ENCODE measurements at places on chromosomes 4 and X. TPM values are rescaled to one million over a fixed set of nuclear protein-coding genes. Genes with fewer than 3 reads are reported as not detected.

- DNase-seq = no peak
These were observed 2.4 kb downstream of the CXXC4 start for GRCh38 chr4:104492183-104492771.

DNA sequence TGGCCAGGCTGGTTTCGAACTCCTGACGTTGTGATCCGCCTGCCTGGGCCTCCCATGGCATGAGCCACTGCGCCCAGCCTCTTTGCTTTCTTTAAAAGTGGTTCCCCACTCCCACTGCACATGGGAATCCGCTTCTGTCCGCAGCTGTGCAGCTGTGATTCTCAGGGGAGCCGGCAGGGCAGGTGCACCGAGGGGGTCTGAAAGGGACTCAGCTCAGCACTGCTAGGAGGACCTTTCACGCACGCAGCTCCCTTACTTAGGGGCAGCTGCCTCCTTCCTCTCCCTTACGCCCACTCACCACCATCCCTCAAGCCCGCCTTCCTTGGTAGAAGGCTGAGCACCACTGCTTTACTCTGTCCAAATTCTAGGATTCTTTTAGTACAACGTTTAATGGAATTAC lies 40.4 kb upstream of the CYP4V2 start:
- DNase-seq = peak; percentile 64

GRCh38 chr4:174650711-174651355 lies 128.5 kb upstream of the HPGD start:
- DNase-seq = no peak

IL2 gene
- not detected for total RNA-seq

DNA sequence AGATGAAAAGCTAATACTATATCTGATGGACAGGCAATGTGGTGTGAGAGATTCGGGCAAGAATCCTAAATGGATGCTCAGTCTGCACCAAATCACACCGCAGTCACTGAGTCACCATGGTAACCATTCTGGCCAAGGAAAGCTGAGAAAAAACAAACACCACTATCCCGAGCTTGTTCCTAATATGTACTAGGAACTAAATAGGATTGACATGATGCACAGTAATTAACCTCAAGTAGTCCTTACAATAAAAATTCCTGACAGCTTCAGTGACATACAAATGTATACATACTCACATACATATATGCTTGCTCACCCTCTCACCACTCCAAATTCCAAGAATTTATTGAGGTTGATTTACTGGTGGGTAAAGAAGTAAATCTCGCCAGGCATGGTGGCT lies 1.1 kb upstream of the RAB40A start:
- DNase-seq = no peak

RBM46 gene
- total RNA-seq = not detected

MAGEB2 gene
- not detected for total RNA-seq

DNA sequence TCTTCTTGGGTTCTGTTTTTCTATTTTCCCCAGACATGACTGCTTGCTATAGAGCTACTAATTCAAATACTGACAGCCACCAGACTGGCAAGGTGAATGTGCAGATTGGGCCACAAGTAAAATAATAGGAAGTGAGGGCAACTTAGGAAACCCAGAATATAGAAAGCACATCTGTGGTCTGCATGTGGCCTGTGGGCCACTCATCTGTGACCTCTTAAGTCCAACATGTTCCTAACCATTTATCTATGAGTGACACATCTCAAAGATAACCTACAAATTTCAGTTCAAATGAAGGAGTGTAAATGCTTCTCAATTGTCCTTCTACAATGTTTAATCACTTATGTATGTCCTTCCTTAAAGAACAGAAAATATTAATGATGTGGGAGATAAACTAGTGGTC lies 128.9 kb downstream of the REELD1 start:
- DNase-seq = no peak

CXCL3 gene
- 2.1 TPM for total RNA-seq

TKTL2 gene
- not detected for total RNA-seq

DNA sequence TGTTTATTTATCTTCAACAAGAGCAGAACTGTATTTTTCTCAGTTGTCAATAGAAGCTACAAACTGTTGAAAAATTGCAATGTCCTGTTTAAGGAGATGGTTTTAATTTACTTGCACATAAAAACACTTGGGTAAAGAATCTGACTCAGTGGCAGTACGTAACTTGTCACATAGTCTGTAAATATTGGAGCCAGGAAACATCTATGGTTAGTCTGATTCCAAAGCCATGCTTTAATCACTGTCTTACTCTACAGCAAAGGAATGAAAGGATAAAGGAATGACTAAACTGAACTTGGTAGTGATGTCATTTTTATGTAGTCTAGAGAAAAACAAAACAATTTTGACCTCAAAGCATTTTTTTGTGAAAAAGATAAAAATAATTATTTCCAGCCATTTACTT lies 537.2 kb downstream of the STIM2 start:
- DNase-seq = no peak

DNA sequence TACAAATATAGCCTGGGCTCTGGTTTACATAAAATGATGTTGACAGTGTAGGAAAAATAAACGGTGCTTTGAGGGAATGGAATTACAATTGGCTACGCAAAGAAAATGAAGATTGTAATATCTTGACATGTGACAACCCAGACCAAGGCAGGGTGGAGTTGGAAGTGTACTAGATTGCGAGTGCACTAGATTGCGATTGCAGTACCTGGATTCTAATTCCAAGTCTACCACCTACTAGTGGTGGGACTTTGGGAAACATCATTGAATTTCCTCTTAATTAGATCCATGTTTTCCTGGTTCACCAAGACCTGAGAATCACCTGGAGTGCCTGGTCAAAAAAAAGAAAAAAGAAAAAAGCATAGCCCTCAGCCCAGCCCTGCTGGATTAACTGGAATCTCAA lies 18.6 kb downstream of the EGF start:
- DNase-seq = no peak

Measured in osteocyte (in vitro differentiated cells).